ENCODE measurements at places on chromosomes 6 and 20. TPM values are rescaled to one million over a fixed set of nuclear protein-coding genes. Genes with fewer than 3 reads are reported as not detected.

SLC35D3 gene
- total RNA-seq: not detected

- peak; percentile 73 for DNase-seq
- H3K36me3 ChIP-seq: no peaks in the 10 kb centered on the region
- H3K27ac ChIP-seq: peak overlapping the region; percentile 99
- H3K27me3 ChIP-seq: no peaks in the 10 kb centered on the region
- H3K4me1 ChIP-seq: peaks cover 15% of the 10 kb centered on the region
Measured at GRCh38 chr20:327186-328026, 2.1 kb downstream of the SOX12 start.

- no peak overlapping the region for H3K27ac ChIP-seq
- H3K27me3 ChIP-seq: no peaks in the 10 kb centered on the region
- no peak overlapping the region for H3K4me3 ChIP-seq
Measured at GRCh38 chr6:8865451-8865850, 430.1 kb upstream of the SLC35B3 start.

DNA sequence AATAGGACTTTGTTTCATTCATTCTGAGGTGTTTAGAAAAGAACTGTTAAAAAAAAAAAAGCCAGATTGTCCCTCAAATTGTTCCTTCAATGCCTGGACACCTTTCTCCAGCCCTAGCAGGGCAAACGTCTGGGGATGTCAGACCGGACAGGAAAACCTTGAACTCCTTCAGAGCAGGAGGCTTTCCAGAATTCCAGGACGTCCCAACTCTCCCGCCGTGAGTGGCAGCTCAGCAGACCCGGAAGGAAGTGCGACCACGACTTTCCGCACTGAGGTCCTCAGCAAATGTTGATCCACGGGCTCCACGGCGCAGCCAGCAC lies 139.1 kb downstream of the DLL1 start:
- no peak overlapping the region for H3K27ac ChIP-seq
- H3K4me1 ChIP-seq: peaks cover 6% of the 10 kb centered on the region
- no peaks in the 10 kb centered on the region for H3K27me3 ChIP-seq
- DNase-seq: no peak
- H3K4me3 ChIP-seq: no peak overlapping the region
- no peaks in the 10 kb centered on the region for H3K36me3 ChIP-seq

OXT gene
- total RNA-seq: not detected
